CD8-positive, alpha-beta memory T cell (primary cell): ENCODE measurements at places on chromosomes 16 and 17.

GRCh38 chr17:43736389-43736788 is 22.2 kb downstream of the SOST start:
- no peak for DNase-seq

- no peak for DNase-seq
These were observed 39.4 kb upstream of the ACSF3 start for GRCh38 chr16:89054261-89054661.

GRCh38 chr16:22425847-22426246 is 51.4 kb upstream of the CDR2 start:
- DNase-seq = no peak

- no peak for DNase-seq
These were observed 200.6 kb downstream of the FTO start for GRCh38 chr16:53904533-53904932.

- peak; percentile 78 for DNase-seq
These were observed 1.2 kb downstream of the NGFR start for GRCh38 chr17:49496183-49496866.

DNA sequence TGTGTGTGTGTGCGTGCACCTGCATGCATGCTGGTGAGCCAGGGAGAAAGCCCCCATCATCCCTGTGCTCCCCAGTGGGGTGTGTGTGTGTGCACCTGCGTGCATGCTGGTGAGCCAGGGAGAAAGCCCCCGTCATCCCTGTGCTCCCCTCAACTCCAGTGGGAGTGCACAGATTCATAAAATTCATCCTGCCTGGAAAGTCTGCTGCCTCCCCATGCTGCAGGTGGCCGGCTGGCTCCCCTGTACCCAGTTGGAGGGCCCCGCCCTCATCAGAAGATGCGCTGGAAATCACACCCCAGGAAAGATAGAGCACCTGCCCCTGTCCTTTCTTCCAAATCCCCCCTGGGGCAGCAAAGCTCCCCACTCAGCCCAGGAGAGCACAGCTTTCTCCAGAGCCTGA is 84.8 kb upstream of the DOC2B start:
- DNase-seq = no peak
